Activated T-cell treated with anti-CD3 and anti-CD28 coated beads for 24 hours (primary cell): ENCODE measurements at places on chromosomes 5 and 9.

DNA sequence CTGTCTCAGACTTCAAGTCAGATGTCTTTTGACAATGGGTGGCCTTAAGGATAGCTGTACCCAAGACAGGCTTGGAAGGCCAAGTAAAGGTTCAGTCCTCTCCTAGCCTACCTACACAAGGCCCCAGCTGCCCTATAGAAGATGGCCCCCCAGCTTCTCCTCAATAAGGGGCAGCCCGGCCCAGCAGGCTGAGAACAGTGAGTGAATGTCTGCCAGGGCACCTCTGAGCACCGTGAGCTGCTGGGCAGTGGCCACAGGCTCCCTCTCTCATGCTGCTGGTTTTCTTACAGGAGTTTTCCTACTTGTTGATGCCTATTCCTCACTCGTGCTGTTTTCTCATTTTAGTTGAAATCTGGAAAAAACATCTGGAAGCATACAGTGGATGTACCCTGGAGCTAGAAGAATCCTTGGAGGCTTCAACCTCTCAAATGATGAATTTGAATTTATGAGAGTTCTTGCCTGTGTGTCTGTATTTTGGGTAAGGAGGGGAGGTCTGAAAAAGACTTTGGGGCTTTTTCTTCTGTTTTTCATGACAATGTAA lies 40.1 kb downstream of the SECISBP2 start:
- DNase-seq: no peak

DNA sequence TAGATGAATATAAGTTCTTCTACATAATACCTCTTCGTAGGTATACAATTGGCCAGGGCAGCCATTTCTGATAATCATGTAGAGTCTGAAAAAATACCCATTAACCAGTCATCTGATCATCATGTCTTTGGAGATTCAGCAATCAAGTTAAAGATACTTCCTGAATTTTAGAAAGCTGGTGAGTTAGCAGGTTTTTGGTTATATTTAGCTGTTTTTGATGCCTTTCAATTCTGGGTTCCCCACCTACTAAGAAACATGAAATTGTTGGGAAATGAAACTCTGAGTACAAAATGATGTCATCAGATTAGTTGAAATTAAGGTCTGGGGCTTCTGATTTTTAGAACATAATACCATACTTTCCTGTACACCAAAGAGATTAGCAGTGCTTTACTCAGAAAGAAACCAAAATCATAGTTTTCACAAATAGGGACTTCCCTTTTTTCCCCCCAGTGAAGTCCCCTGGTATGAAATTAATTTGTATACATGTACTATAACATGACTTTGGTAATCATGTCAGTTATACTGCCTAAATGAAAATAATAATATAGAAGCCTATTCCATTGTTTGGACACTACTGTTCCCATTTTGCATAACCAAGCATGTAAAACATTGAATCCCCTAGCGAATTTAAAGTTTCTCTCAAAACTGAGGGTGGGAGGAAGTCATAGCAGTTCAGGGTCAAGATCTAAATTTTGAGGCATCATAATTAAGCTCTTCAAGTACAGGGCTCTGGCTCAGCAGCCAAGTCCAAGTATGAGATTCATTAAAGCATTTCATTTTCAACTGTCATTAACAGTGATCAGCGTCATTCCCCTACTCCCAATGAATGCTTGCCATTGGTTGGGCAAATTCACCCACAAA lies 17.9 kb downstream of the PRLR start:
- no peak for DNase-seq

- DNase-seq: no peak
Observed at GRCh38 chr5:1892685-1893445, 10.1 kb upstream of the IRX4 start.

DNA sequence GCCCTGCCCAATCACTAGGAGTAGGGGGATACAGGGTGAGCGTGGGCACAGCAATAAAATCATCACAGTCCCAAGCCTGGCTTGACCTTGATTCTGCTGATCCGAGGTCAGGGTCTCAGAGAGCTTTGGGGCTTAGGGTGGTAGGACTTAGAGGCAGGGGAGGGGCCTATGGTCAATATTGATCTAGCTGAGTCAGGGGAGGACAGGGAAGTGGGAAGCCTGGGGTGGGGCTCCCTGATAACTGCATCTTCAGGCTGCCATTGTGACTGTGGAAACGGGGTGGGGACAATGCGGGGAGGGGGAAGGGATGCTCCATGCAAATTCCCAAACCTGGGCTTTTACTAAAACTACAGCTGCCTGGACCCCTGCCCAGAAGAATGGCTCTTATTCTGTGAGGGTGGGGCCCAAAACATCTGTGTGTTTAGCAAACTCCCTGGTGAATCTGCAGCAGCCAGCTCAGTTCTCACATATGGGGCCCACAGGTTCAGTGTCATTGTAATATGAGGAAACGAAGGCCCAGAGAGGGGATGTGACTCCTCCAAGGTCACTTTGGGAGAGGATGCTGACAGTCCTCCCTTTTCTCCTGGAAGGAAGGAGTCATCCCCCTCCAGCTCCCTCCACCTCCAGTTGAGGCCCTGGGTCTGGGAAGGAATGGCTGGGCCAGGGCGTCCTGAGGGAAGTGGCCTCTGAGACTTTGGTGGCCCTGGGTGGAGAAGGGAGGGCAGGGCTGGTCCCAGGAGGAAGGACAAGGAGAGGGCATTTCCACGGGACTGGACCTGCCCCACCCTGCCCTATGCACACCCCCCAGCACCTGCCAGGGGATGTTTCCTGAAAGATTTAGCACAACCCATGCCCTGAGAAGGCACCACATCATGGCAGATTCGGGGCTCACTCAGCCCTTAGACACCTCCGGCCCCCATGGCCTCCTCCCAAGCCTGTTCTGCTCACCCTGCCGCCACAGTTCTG lies 26.4 kb downstream of the SLC6A7 start:
- no peak for DNase-seq

- DNase-seq: no peak
Observed at GRCh38 chr9:87520172-87520683, 22.6 kb downstream of the DAPK1 start.

- no peak for DNase-seq
Observed at GRCh38 chr5:54362992-54363625, 52.7 kb upstream of the ARL15 start.

DNA sequence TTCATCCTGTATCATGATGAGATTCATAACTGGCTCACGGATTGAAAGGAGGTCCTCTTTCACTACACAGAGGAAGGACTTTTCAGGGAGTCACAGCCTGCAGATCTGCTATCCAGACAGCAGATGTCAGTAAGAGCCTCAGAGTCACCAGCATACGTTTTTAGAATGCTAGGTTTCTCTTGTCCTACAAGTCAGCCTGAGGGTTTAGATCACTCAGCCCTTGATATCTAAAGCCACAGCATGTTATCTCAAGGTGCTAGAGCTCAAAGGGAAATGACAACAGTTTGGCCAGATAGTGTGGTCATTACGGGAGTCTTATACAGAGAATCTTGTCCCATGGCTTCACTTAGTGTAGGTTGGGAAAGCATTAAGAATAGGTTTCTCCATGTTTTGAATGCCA lies 30.9 kb upstream of the SLC46A2 start:
- no peak for DNase-seq

GRCh38 chr5:1772634-1773033 lies 27.0 kb downstream of the MRPL36 start:
- DNase-seq: no peak
